HuH-7 (cell line): ENCODE measurements at places on chromosomes 3 and 15.

- DNase-seq: no peak
Observed at GRCh38 chr3:38382506-38383080, 36.0 kb downstream of the XYLB start.

- DNase-seq: peak; percentile 73
Observed at GRCh38 chr15:67945951-67946700, 106.3 kb upstream of the RNU6-1 start.

DNA sequence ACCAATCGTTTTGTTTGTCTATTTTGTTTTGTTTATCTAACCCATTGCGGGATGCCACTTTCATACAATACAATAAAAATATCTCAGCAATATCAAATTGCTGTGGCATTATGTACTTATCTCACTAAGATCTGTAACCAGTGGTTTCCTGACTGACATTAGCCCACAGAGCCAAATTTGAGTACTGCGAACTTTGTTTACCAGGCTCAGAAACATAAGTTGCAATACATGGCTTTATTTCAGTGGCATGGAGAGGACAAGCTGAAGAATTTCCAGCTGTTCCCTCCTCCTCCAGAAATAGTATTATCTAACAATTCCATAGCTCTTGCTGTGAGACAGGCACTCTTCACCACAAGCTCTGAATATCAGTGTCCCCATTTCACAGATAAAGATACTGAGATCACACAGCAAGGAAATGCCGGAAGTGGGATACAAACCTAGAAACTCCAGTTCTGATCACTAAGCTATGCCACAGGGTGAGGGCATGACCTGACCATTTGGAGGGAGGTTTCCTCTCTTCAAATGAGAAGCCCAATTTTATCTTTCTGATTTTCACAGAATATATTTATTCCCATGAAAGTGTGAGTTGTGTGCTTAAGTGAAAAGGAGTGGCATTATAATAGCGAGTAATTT is 469.9 kb upstream of the CBLB start:
- no peak for DNase-seq

DNA sequence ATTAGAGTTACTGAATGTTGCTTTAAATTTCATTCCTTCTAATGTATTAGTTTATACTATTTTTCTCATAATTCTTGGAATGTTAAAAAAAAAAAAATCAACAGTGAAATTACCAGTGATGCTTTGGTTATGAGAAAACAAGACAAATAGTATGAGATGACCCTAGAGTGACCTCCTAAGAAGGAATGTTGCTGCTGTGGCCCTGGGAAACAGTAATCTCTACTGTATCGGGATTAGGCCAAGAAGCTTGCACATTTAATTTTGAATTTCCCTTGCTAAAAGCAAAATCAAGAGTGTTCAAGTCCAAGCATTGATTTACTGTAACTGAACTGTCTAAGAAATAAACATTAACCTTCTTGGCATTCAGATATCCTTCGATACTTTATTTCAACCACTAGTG is 18.1 kb downstream of the TOPBP1 start:
- no peak for DNase-seq

GRCh38 chr15:71511796-71512681 is 298.3 kb upstream of the NR2E3 start:
- peak; percentile 12 for DNase-seq

DNA sequence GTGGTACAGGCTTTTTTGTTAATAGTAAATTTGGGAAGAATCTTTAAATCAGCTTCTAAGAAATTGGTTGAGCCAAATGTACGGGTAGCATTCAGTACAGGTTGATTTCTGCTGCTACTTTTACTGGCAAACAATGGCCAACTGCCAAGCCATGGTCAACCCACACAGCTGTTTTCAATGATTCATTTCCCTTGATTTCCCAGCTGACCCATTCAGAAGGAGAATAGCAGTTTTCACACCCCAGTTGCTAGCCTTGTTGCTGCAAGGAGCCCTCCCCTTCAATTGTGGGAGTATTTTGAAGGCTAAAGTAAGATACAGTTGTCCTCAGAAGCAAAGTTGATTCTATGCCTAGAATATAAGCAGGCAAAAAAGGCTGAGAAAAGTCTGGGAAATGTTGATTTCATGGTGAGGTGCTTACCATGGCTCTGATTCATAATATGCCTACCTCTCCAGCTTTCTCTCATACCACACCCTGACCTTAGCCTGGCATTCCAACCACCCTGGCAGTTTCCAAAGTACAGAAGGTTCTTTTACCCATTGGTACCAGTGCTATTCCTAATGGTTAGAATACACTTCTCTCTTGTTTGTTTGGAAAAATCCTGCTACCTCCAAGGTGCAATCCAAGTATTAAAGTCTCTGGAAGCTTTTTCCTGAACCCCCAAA is 320.3 kb upstream of the TGFBR2 start:
- no peak for DNase-seq

- no peak for DNase-seq
Observed at GRCh38 chr3:51380601-51381332, 4.3 kb upstream of the MANF start.

DNA sequence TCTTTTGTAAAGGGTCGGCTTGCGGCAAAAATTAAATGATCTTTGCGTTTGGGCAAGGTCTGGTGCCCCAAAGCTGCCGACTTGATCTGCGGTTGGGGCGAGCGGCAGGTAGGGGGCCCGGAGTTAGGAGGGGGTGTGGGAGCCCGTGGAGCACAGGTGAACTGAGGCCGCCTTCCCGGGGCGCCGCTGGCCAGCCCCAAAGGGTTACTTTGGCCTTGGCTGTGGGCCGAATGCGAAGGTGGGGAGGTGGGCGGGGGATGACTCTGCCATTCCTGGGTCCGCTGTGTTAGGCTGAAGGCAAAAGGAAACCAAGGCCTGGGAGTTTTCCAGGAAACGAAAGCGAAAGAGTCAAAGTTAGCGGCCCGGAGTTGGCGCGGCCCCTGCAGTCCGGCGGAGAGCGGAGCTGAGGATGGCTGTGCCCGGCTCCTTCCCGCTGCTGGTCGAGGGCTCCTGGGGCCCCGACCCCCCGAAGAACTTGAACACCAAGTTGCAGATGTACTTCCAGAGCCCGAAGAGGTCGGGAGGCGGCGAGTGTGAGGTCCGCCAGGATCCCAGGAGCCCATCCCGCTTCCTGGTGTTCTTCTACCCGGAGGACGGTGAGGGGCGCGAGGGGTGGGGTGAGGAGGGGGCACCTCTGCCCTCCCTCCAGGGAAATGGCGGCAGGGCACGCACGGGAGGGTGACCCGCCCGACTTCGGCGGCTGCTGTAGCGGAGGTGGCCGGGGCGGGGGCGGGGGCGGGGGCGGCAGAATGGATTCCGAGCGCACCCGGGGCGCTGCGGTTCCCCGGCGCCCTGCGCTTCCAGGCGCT is at the start of gene PARP14:
TSS of gene PARP14 (plus strand) at position 365 of the 809 bp plus-strand sequence. CDS start at position 410, 45 bp downstream.
- peak; percentile 56 for DNase-seq

DNA sequence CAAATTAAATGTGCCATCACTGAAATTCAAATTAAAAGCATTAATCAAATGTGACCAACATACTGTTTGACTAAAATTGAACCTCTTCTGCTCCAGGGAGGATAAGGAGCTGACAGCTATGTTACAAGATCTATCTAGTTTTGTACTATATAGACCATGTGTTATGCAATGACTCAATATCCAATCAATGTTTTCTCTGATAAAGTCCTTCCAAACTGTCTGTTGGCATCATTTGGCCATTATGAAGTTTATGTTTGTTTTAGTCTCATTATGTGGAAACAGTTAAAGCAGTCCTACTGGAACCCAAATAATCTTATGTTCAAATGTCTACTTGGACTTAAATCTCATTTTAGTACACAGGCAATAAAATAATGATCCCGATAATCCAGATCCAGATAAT is 267.0 kb upstream of the THBS1 start:
- no peak for DNase-seq

- no peak for DNase-seq
Observed at GRCh38 chr15:40992241-40992741, 39.0 kb downstream of the CHAC1 start.

- no peak for DNase-seq
Observed at GRCh38 chr3:188416041-188416440, 262.1 kb downstream of the LPP start.

- DNase-seq: no peak
Observed at GRCh38 chr3:150917951-150918350, 12.7 kb upstream of the MINDY4B start.

- no peak for DNase-seq
Observed at GRCh38 chr15:52699457-52699856, 20.3 kb upstream of the ATOSA start.

GRCh38 chr3:172213904-172214303 is 174.5 kb downstream of the FNDC3B start:
- peak; percentile 37 for DNase-seq

DNA sequence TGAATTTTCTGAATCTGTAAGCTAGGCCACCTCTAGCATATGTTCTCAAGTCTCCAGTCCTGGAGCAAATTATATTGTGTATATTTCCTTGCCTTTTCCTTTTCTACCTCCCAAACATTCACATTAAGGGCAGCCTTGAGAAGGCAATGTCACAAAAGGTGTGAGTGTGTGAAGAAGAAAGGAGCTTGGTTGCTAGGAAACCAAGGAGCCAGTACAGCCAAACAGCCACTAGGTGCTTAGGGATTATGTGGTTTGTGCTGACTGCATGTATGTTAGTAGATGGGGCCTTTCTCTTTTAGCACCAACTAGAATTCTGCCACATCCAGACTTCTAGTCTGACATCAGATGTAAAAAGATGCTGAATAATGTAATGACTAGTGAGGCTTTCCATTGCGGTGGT is 118.8 kb upstream of the DAZL start:
- DNase-seq: no peak

DNA sequence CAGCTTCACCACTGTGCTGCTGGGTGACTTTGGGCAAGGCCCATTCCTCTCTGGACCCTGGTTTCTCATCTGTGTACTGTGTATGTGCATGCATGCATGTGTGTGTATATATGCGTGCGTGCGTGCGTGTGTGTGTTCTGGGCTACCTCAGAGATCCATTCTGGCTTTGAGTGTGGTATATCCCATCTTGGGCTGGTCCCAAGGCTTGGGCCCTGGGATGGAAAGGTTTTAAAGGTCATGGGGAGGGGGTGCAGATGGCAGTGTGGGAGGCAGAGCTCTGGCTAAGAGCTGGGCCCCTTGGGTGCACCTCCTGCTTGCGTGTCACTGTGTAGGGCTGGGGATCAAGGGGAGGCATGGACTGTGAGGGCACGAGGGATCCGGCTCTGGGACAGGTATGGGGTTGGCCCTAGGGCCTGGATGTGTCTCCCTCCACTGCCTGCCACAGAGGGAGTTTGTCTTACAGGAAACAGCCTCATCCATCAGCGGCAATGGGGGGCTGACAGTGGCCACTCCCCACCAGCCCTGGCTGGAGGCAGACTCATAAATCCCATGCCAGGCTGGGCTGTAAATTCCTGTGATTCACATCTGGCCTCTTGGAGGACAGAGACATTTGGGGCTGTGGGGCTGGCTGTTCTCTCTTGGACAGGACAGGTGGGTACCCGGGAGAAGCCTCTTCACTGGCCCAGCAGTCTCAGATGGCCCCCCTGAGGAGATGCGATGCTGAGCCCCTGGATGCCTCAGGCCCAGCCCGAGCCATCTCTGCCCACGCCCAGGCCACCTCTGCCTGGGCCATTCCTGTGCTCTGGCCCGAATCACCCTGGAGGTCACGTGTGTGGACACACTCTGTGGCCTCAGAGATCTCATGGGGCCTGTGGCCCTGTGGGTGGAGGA is 21.4 kb upstream of the CSPG4 start:
- DNase-seq: no peak

DNA sequence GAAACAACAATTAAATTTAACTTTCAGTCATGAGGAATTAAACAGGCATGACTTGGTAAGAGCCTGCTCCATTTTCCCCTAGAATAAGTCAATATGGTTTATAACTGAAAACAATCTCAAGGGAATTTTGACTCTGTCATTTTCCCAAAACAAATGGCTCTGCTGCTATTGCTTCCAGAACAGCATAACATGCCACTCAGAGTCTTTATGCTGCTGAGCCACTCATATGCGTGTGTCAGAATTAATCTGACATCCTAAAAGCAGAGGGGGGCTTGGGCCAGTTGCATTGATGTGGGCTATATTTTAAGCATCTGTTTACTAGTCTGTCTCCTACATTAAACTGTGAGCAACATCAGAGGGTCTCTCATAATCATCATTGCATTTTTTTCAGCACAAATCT is 111.1 kb upstream of the ABI3BP start:
- no peak for DNase-seq

DNA sequence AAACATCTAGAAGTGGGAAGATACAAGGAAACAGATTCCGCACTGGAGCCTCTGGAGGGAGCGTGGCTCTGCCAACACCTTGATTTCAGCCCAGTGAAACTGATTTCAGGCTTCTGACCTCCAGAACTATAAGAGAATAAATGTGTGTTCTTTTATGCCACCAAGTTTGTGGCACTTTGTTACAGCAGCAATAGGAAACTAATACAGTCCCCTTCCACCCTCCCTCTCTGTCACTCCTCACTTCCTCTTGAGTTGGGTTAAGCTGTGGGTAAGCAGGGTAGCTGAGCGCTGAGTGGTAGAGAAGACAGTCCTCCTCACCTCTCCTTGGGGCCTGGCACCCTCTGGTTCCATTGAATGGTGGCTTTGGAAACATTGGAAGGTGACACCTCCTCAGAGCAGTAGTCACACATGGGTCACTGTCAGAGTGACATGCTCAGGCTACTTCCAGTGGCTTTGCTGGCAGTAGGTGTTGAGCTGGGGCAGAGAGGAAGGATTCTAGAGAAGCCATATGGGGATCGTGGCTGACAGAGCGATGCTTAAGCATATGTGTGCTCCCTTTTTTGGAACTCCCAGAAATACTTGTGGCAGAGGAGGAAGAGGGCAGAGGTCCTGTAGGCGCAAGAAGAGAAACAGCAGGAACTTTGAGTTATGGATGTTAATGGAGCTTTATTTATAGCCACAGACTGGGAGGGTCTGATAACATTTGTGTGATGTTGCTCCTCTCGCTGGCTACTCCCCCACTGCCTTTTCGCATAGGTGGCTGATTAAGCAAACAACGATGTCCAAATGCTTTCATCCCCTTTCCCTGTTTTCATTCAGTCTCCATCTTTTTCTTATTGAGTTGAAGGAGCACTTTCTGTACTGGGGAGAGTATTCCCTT is 14.8 kb upstream of the HCN4 start:
- no peak for DNase-seq

DNA sequence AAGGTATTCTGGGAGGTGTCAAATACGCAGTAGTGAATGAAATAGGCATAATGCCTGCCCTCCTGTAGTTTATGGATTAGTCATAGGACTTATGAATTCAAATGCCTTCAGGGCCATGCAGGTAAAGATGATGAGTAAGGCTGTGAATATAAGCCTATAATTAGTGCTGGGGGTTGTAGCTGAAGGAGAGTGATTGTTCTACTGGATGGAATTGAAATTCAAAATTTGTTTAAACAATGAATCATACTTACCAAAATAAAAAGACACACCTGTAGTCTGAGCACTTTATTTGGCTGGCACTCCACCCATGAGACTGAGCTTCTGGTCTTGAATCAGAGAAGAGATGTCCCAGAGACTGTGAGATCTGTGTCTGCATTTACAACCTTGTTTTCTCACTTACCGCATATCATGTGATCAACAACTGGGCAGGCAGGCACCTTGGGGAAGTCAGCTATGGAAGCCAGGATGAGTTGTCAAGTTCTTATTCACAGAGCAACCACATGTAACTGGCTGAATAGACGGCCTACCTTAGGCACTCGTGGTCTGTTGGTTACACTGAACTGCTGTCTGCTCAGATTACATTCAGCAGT is 291.8 kb downstream of the NAALADL2 start:
- no peak for DNase-seq
